ENCODE measurements at places on chromosomes 4 and X.

- DNase-seq = no peak
Measured at GRCh38 chr4:15333692-15334633, 93.9 kb upstream of the C1QTNF7 start.

GRCh38 chr4:186707996-186708395 is 15.7 kb downstream of the FAT1 start:
- no peak for DNase-seq

GRCh38 chrX:56029691-56030090 is 202.5 kb upstream of the KLF8 start:
- no peak for DNase-seq

- no peak for DNase-seq
Measured at GRCh38 chrX:125202591-125203248, 117.0 kb upstream of the TEX13C start.

DNA sequence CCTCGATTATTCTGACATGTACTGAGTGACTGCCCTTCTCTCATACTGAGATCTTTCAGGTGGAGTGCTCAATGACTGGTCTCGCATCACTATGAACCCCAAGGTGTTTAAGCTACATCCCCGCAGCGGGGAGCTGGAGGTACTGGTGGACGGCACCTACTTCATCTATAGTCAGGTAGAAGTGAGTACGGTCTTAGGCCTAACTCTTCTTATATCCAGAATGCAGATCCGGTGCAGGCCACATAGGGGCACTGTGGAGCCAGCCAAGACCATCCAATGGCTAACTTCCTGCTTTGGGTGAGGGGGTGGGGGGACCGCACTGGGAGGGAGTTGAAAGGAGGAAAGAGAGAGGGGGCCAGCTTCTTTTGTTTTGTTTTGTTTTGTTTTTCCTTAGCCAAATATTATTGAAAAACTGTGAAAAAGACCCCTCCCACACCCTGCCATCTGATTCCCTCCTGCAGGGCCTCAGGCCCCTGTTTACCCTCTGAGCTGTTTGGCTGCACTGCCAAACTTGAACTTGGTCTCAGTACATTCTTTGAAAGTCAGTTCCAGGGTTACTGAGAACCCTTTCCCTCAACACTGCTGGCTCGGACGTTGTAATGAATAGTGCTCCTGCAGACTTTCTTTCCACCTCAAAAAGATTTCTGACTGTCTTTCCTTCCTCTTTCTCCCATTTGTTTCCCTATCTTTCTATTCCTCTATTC is 16.2 kb downstream of the AWAT2 start:
- no peak for DNase-seq

DNA sequence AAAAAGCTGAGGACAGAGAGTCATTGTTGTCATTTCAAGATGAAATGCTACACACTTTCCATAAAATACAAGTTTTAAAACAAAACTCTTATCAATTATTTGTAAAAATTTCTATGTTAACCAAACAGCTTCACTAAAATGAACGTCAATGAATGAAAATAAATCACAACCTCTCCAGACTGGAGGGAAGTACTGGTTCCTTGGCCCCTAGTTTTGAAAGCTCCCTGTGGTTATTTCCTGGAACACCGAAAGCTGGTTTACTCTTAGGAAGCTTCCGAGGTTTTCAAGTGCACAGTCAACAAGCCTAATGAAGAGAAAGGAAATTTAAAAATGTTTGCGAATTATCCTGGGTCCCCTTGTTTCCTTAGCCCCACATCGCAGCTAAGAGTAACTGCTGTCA is 191.1 kb upstream of the TTC29 start:
- DNase-seq = no peak

DNA sequence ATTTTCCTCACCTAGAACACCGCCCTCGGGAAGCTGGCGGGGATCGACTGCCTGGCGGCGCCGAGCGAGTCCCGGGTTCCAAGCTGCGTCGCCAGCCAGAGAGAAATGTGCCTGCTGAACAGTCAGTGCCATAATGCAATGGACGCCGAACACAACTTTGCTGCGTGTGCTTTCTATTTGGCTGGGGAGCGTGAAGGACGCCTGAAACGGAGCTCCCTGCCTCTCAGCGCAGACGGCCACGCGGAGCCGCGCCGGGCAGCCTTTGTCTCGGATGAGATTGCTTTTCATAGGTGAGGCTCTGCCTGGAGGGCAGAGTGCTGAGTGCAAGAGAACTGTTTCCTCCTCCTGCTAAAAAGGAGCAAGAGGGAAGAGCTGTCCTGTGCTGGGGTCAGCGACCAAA is 107.7 kb upstream of the BCOR start:
- no peak for DNase-seq

GRCh38 chrX:2500091-2500802 is 529 bp downstream of the DHRSX start:
- DNase-seq = no peak

DNA sequence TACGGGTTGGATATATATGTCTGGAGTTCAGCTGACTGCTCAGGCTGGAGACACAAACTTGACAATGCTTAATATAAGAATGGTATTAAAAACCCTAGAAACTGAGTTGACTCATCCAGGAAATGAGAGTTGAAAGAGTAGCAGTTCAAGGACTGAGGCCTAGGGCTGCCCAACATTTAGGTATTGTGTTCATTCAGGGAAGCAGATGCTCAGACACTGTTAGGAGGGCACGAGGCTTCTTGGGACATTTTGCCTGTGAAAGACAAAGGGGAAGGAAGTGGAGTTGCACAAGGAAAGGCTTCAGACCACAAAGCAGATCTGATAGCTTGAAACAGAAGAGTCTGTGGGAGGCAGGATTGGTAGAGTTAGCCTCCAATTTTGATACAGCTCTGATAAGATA is 52.0 kb upstream of the HS3ST1 start:
- no peak for DNase-seq

- DNase-seq = no peak
Measured at GRCh38 chr4:95798003-95798402, 41.9 kb upstream of the PDHA2 start.

DNA sequence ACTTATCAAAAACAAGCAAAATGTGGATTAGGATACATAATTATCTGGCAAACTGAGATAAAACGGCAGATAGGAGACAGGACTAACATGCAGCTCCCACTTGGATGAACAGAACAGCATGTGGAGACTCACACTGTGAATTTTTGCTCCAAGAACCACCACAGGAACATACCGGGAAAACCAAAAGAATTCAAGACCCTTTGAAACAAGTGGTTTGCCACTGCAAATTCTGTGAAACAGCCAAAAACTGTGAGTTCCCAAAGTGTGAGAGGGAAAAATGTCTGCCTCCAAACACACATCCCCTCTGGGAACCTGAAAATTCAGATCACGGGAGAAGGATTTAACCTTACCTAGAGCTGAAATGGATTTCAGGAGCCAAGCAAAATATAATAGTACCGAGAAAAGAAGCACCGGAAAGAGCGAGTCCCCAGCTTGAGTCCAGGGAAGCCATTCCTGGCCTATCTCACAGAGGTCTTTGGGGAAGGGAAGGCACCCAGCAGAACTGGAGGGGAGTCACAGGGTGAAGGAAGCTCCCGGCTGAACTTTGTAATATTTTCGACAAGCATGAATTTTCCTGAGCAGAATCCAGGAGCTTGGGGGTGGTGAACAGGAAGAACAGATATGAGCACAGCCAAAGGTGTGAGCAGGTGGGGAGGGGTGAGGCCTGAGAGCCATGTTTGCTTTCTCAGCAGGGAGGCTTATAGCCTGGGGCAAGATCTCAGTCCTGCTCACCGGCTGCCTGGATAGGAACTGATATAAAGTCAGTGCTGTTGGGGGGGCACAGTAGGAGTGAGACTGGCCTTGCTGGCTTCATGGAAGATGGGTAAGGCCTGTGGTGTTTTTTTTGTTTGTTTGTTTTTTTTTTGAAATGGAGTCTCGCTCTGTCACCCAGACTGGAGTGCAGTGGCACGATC is 23.9 kb downstream of the MANBA start:
- no peak for DNase-seq

GRCh38 chrX:97740044-97740443 is 856.3 kb downstream of the RPA4 start:
- DNase-seq = no peak

- DNase-seq = no peak
Measured at GRCh38 chr4:19729886-19730651, 521.6 kb upstream of the SLIT2 start.

- DNase-seq = no peak
Measured at GRCh38 chr4:179678093-179678814, 2236.0 kb upstream of the AGA start.

GRCh38 chr4:15598644-15599043 is 56.5 kb downstream of the FBXL5 start:
- DNase-seq = no peak

DNA sequence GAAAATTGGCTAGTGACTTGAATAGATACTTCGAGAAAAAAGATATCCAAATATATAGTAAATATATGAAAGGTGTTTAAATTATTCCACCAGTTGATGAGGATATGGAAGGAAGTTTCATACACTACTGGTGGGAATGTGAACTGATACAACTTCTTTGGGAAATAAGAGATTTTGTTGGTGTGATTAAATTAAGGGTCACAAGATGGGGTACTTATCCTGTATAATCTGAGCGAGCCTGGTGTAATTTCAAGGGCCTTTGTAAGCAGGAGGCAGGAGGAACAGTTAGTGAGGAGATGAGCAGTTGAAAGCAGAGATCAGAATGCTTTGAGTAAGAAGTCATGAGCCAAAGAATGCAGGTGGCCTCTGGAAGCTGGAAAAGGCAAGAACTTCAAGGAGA is 192.2 kb downstream of the KCTD8 start:
- DNase-seq = no peak

- no peak for DNase-seq
Measured at GRCh38 chr4:172584816-172585215, 583.8 kb upstream of the GALNT7 start.

- DNase-seq = peak; percentile 48
Measured at GRCh38 chr4:113810906-113811305, 49.4 kb upstream of the CAMK2D start.

DNA sequence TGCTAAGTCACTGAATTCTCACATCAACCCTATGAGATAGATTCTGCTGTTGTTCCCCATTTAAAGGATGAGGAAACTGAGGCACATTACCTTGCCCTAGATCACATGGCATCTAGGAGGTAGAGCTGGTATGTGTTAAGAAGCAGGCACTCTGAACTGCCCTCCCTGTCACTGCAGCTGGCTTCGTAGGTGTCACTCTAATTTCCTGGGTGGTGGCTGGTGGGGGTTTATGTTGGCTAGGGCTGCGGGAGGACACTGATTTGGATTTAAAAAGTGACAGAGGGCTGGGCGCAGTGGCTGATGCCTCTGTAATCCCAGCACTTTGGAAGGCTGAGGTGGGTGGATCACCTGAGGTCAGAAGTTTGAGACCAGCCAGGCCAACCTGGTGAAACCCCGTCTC is 93.0 kb downstream of the ARHGAP10 start:
- DNase-seq = no peak

- no peak for DNase-seq
Measured at GRCh38 chrX:153687121-153688039, at the start of gene SLC6A8. TSS of gene SLC6A8 (plus strand) at chrX:153687926. CDS start at chrX:153688575, 649 bp downstream.

GRCh38 chr4:102732678-102733077 is 28.1 kb downstream of the MANBA start:
- no peak for DNase-seq

GRCh38 chr4:122139139-122139538 is 13.0 kb upstream of the BLTP1 start:
- no peak for DNase-seq

DNA sequence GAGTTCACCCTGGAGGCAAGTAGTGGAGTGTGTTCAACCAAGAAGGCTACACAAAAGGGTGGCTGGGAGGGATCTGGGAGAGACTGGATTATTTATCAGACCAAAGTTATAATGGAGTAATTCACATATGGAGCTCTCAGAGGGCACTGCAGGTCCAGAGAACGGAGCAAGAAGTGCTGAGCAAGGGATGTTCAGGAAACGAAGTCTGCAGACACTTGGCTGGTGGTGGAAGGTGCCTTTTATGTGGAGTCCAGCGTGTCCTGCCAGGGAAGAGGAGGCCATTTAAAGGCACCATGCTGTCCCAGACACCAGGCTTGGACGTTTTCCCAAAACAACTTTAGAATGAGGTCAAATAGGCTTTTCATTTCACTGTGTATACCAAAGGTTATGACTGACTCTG is 130.1 kb downstream of the CEP135 start:
- DNase-seq = no peak
